ENCODE measurements at places on chromosomes 6 and 20. TPM values are rescaled to one million over a fixed set of nuclear protein-coding genes. Genes with fewer than 3 reads are reported as not detected.

OR2H2 gene
- not detected for total RNA-seq

SNAP91 gene
- 0.12 TPM for total RNA-seq

NHLRC1 gene
- 1.5 TPM for total RNA-seq

MCHR2 gene
- not detected for total RNA-seq

SSTR4 gene
- total RNA-seq, result not detected

CDH26 gene
- total RNA-seq, result not detected

R3HDML gene
- not detected for total RNA-seq

All from pericardium fibroblast (primary cell).